Inflammatory macrophage treated with lipopolysaccharide for 1 hour (primary cell): ENCODE measurements at places on chromosomes 4 and X.

GRCh38 chr4:75654905-75655304, 18.3 kb downstream of the G3BP2 start:
- DNase-seq: no peak

DNA sequence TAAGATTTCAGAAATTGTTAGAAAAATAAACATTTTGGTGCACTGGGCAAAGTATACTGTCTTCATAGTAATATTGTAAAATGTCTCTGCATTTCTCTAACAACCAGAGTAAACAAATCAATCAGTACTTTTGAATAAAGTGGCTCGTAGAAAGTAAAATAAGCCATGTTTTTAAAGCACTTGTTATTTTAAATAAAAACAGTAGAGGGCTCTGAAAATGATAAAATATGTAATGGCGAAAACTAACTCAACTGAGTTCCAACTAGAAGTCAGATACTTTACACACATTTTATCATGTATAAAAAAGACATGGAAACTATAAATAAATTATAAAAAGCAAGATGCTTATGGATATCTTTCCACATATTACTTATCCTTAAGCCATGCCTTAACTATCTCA, 1134.4 kb downstream of the PDHA2 start:
- no peak for DNase-seq

GRCh38 chrX:105515561-105515960, 295.1 kb upstream of the TEX13A start:
- no peak for DNase-seq

DNA sequence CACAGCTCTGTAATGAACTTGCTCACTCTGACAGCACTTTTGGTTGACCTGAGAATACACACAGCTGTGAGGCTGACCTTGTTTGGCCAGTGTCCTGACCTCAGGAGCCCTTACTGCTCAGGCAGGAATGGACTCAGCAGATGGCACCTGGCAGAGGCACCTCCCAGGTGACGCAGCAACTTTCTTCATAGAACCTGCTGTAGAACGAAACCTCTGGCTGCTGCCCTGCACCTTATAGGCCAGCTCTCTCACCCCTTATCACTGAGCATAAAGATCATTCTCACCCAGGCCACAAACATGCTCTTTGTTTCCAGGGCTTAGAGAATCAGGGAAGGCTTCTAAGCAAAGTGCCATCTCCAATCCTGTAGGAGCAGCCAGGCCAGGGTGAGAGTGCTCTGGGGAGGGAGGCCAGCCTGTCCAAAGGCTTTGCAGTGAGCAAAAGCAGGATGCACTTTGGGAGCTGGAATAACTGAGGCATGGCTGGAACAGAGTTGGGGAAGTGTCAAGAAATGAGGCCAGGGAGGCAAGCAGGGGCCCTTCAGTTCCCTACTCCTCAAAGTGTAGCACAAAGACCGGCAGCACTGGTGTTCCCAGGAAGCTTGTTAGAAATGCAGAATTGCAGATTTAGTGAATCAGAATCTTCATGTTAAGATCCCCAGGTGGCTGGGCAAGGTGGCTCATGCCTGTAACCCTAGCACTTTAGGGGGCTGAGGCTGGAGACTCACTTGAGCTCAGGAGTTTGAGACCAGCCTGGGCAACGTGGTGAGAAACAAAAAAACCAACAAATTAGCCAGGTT, 13.3 kb upstream of the CENPU start:
- no peak for DNase-seq

GRCh38 chr4:183403961-183404360, 40.5 kb upstream of the CDKN2AIP start:
- DNase-seq: no peak

GRCh38 chrX:42229533-42229932, 306.2 kb upstream of the CASK start:
- no peak for DNase-seq

- no peak for DNase-seq
These were observed 230.2 kb upstream of the JADE1 start for GRCh38 chr4:128579154-128579853.

- DNase-seq: no peak
These were observed 15.6 kb upstream of the RASL11B start for GRCh38 chr4:52846502-52846901.

DNA sequence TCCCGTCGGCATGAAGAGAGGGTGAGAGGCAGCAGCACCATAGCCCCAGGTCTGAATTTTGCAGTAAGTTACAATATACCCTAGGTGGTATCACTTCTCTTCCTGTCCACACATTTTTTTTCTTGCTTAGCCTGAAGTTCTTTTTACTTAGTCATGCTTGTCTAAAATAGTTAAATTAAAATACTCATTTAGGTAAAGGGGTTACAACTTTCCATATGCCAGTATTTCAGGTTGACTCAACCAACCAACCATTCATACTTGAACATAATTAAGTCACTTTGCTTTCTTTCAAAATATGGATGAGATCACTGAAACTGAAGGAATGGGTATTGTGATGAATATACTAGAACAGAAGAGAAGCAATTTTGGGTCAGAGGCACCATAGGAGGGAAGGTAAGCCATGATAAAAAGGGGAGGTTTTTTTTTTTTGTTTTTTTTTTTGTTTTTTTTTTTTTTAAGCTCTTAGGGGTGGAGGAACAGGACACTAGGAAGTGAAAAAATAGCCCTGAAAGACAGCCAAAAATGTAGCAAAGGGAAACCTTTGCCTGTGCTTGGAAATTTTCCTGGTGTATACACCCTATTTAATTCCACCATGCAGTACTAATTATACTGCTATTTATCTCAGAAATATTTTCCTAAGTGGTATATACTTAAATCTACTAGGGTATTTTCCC, 41.8 kb downstream of the RPS6KA3 start:
- DNase-seq: no peak

DNA sequence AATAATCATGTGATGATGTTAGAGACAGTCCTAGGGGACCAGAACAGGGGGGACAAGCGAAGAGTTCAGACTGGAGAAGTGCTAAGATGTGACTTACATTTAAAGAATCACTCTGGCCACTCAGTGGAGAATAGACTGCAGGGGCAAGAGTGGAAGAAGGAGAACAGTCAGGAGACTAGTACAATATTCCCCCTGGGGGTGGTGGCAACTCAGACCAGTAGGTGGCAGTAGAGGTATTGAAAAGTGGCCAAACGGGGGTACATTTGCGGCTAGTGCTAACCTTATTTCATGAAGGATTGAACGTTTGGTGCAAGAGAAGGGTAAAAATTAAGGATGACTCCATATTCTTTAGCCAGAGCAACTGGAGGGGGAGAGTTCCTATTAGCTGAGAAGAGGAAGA, 2.7 kb upstream of the BMX start:
- peak; percentile 8 for DNase-seq

DNA sequence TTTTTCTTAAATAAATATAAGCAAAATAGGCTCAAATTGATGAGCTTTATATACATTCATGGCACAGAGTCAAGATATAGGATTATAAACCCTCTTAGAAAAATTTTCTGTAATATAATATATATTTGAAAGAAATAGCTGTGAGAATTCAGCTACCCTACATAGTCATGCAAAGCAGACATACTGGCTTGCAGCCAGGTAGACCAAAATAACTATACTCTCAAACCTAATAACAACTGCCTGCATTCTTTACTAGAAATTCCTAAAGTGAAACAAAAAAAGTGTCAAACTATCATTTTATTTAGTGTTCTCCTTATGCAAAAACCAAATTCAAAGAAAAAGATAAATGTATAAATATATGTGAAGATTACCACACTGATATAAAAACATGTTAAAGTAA, 1390.2 kb downstream of the C4orf33 start:
- DNase-seq: no peak

- no peak for DNase-seq
These were observed 18.4 kb upstream of the DDX60 start for GRCh38 chr4:168336837-168337549.

- no peak for DNase-seq
These were observed 374.8 kb upstream of the GNPDA2 start for GRCh38 chr4:45100956-45101818.

DNA sequence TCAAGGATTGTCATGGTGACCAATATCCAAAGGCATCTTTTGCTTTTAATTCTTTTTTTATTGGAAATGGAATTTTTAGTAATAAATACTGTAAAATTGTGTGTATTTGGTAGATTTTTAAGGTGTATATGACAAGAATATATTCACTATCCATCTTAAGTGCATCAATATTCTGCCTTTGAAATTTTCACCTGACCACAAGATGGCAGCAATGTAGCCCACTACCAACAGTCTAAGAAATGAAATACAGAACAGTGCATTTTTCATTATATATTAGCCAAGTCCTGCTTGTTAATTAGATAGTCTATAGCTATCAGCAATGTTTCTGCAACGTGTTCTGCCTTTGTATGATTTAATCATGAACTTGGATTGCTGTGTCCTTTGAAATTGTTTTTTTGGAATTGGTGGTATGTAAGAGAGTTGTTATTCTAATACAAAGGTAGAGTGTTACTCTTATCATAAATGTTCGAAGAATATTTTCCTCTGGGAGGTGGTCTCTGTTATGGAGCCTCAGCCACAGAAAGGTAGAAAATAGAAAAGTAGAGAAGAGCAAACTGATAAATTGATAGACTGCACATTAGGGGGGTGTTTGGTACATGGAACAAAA, 38.2 kb downstream of the HPGDS start:
- peak; percentile 5 for DNase-seq

GRCh38 chr4:43337707-43338106, 445.2 kb downstream of the GRXCR1 start:
- DNase-seq: no peak

GRCh38 chr4:110633358-110634341, 10.8 kb upstream of the PITX2 start:
- DNase-seq: no peak

GRCh38 chr4:186134257-186134656, 29.8 kb downstream of the FAM149A start:
- DNase-seq: peak; percentile 33

- no peak for DNase-seq
These were observed 14.1 kb downstream of the CD40LG start for GRCh38 chrX:136662104-136662503.

DNA sequence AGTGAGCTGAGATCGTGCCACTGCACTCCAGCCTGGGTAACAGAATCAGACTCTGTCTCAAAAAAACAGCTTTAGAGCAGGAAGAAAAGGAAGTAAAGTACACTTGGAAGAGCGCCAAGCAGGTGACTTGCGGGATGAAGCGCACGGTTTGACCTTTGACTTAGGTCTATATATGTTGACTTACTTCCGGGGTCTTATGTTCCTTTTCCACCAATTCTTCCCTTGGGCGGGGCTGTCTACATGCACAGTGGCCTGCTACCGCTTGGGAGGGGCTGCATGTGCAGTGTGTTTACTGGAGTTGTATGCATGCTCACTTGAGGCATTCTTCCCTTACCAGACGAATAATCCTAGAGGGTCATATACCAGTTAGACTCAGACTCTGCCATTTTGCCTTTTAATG, 108.6 kb downstream of the APOOL start:
- DNase-seq: no peak

- no peak for DNase-seq
These were observed 12.6 kb downstream of the NEIL3 start for GRCh38 chr4:177322266-177322665.

DNA sequence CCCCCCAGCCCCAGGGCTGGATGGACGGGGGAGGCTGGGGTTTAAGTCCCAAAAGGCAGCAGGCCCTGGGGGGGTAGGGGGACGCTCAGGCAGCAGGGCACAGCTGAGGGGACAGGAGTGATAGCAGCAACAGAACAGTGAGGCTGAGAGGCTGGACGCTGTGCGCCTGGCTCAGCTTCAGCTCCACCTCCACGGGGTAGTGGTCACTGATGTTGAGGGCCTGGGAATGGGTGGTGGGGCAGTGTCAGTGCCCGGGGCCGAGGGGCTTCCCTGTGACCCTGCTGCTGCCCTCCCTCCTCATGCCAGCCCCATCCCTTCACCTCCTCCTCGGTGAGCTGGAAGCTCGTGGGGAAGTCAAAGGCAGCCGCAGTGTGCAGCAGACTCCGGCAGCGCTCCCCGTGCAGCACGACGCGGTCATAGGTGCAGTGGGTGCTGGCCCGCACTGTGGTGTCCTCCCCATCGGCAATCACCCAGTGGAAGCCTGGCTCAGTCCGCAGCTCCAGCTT, 4.5 kb downstream of the RPL10 start:
- DNase-seq: no peak

GRCh38 chr4:88661739-88662138, 35.9 kb downstream of the NAP1L5 start:
- DNase-seq: no peak

- peak; percentile 47 for DNase-seq
These were observed 162.1 kb downstream of the CORIN start for GRCh38 chr4:47675806-47676205.

- DNase-seq: no peak
These were observed 54.5 kb upstream of the FAT1 start for GRCh38 chr4:186778134-186778533.

- no peak for DNase-seq
These were observed 404.8 kb downstream of the TLL1 start for GRCh38 chr4:166277853-166278252.

GRCh38 chrX:44020693-44021092, 47.5 kb upstream of the NDP start:
- no peak for DNase-seq

DNA sequence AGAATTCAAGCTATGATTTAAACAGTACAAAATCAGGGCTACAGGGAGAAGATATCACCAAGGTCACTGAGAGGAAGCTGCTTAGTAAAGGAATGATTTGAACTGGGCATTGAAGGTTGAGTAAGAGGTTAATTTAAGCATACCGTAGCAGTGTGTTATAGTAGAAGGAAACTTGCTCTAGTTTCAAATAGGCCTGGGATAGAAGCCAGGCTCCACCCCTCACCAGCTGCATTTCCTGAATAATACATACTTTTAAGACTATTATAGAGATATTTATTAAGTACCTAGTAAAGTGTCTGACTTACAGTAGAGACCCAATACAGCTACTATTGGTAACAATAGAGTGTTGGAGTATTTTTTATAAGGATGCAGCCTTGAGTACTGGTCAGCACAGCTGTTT, 118.0 kb upstream of the GLRA2 start:
- DNase-seq: no peak

DNA sequence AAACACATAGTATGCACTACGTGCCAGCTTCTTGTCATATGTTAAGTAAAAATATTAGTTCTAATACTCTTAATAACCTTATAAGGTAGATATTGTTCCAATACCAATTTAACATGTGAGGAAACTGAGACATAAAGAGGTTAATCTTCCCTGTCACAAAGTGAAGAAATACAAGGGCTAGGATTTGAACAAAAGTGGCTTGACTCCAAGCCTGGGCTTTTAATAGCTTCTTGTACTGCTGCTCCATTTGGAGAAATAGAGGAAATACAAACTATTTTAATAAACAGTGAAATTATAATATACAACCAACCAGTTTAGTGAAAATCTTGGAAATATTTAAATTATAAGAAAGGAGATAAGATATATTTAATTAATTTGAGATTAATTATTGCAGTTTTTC, 33.2 kb downstream of the TLL1 start:
- DNase-seq: no peak

- no peak for DNase-seq
These were observed 281.5 kb downstream of the USP46 start for GRCh38 chr4:52377563-52377962.

- no peak for DNase-seq
These were observed 26.3 kb upstream of the ACTRT1 start for GRCh38 chrX:128078545-128078944.

GRCh38 chr4:147370881-147371280, 110.0 kb upstream of the EDNRA start:
- no peak for DNase-seq

GRCh38 chrX:39002466-39002865, 201.2 kb downstream of the MID1IP1 start:
- no peak for DNase-seq
